ENCODE measurements at places on chromosomes 2 and 18.

DNA sequence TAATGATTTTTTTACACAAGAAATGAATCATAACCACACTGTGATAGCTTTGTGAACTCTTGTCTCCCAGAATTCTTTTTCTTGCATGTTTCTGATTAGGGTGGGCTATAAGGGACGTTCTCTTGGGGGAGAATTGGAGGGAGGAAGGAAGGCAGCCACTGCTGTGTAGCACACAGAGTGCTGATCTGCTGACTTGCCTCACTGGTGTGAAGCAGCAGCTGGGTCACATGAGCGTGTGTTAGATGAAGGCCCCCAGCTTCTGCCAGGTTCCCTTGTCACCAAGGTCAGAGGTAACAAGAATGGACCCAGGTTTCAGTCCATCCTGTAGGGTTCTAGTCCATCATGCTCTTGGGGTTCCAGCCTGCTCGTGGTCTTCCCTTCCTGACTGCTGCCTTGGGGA, 107.4 kb upstream of the GLI2 start:
- DNase-seq, result no peak

DNA sequence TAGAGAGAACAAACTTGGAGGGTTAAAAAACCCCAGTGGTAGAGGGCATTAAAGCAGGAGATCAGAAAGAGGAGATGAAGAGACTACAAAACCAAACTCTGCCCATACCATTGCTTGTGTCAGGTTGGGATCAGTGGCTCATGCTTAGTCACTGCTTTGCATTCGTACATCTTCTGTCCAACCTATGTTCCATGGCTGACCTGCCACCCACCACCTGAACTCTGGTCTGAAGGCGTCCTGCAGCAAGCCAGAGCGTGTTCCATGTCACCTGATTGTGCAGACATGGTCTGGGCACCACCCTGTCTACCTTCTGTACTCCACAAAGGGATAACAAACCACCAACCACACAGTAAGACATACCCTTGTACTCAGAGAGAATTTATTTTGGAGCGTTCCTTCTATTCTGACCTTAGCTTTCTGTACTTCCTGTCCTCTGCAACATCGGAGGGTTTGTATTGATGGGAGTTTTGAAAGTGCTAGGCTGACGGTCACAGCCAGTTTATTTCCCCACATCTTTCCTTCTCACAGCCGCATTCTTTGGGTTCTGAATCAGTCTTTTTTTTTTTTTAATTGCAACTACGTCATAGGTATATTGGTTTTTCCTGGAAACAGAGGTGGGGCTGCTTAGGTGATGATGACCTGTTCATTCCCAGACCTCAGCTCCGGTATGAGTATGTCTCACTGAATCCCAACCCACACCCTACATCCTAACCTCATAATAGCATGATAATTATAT, 88.3 kb downstream of the SOWAHC start:
- DNase-seq, result no peak

GRCh38 chr2:210496512-210496911, 20.0 kb upstream of the LANCL1 start:
- DNase-seq, result no peak

DNA sequence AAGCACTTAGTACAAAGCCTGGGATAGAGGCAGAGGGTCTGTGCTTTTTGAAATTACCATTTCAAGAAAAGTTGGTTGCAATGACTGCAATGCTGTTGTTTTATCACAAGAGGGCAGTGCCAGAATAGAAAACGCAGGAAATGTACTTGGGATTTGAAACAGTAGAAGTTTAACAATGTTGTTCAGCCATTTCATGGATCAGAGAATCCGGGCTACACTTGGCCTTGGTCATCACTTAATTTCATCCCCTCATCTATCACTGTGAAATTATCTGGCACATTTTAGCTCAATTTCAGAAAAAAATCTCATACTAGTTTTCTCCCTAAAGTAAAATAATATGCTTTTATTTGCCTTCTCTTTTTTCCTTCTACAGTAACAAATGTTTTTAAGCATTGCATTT, 70.8 kb downstream of the RAPGEF4 start:
- DNase-seq, result peak; percentile 16

DNA sequence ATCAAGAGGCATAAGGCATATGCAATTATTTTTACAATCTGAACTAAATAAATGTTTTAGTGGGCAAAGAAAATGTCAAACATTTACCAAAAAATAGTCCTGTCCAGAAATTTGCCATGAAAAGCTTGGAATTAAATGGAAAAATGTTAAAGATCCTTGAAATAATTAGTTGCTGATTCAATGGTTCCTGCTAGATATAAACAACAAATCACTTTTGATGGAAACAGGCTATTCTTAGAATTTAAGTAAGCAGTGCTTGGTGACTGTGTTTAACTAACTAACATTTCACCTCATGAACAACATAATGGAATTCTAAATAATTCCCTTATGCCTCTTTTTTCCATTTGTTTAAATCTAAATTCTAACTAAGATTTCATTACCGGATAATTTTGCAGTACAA, 3.9 kb downstream of the RND3 start:
- DNase-seq, result no peak

- no peak for DNase-seq
Observed at GRCh38 chr18:72849671-72850070, 18.1 kb downstream of the NETO1 start.

DNA sequence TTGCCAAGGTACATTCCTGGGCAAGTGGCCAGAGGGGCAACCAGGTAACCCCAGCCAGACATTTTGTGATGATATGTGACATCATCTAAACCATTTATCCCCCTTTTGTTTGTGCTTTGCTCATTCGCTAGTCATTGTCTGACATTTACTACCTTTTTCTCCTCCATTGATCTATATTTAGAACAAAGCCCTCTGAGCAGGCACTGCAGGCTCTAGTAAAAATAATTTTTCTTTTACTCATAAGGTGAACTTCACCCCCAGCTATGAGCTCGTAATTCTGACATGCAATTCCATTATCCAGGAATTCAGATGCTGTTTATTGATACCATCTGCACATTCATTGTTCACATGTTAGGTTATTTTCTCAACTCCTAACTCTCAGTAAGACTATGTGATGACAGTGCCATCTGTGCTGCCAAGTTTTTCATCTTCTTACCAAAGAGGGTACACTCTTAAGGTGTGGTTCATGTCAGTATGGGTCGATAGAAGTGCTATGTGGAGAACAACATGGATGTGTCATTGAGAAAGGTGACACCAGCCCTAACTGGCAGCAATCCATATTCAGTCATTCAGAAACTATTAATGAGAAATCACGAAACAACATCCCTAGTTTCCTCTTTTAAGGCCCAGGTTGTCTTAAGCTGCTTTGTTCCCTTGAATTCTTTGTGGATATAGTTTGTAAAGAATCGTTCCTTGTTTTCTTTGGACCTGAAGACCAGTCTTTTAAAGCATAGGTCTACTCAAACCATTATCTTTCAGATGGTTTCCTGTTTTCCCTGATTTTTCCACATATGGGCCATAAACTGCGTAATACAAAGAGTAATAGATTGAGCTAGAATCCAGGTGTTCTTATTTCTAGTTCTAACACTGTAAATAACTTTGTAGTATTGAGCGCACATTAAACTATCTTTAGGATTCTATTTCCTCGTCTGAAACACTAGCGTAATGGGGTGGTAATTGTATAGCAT, 978.1 kb upstream of the CDH2 start:
- DNase-seq, result no peak
